Activated CD4-positive, alpha-beta T cell treated with anti-CD3 and anti-CD28 coated beads, Interleukin-2, Interleukin-6, amounts not matched to agents 100 ng/mL and 50 ng/mL, durations not matched to agents 16 hours and 8 hours (primary cell): ENCODE measurements at places on chromosomes 7 and 10.

- no peak for DNase-seq
These were observed 123.6 kb downstream of the RNF32 start for GRCh38 chr7:156764016-156764669.

- no peak for DNase-seq
These were observed 27.7 kb upstream of the PRKCQ start for GRCh38 chr10:6607778-6608177.

DNA sequence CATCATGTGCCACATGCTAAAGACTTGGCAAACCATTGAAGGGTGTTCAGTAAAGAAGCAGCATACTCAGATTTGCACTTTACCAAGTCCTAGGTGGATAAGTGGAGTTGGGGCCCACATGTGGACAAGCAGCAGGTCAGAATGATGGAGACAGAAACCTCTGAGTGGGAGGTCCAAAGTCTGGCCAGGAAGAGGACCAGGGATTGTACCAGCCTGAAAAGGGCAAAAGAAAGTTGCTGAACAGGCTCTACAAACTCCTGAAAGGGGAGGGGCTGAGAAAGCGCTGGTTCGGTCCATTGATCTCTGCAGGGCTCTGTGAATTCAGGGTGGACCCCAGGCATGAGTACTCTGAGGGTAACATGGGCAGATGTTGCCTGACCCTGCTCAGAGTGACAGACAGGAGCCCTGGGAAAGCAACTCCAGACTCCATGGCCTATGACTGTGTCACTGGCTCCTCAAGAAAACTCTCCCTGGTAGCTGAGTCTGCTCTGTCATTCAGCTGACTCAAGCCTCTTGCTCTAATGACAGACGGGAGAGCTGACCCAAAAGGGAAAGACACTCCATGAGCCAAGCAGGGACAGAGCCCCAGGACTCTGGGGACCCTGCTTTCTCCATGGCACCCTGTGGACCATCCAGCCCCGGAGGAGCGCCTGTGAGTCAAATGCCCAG, 68.5 kb downstream of the TBXAS1 start:
- DNase-seq: no peak

- DNase-seq: no peak
These were observed 585.0 kb upstream of the FOXK1 start for GRCh38 chr7:4097001-4097609.

GRCh38 chr10:95532536-95532935, 28.6 kb downstream of the SORBS1 start:
- no peak for DNase-seq

DNA sequence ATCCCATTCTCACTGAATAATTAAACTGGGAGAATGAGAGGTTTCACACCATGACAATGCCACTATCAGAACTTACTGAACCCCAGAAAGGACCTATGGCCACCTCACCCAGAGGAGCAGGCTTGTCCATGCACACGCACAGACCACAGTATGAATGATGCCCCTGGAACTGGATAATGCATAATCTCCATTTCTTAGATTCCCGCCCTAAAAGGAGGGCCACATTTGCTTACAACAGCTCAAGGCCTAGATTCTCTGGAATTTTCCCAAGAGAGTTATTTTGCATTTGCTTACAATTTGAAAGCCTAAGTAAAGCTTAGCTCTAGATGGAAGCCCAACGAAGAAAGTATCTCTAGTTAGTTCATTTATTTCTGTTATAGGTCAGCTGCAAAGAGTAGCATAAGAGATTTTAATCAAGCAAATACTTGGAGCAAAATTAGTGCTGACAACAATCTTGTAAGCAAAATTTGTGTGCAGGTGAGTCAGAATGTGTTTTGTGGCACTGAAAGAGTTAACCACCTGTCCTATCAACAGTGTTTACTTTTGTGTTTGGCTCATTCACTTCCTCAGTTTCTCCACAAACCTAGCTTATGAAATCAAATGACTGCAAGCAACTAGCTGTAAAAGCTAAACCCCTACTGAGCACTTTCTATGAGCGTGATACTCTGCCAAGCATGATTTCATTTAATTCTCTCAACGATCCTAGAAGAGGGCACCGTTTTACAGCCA, 32.1 kb downstream of the ELMO1 start:
- no peak for DNase-seq

DNA sequence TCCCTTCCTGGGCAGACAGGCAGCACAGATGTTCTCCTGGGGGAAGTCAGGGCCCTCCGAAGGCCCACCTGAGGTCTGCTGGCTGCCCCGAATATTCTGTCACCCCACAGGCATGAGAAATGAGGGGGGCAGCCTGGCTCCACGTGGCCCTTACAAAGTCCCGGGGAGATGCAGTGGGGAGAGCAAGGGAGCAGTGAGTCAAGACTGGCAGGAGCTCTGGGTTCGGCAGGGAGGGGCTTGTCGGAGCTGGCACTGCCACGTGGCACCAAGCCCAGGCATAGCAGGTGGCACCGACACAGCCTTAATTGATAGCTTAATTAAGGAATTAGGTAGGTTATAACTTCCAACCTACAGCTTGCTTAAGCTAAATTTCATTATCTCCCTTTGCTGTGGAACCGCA, 163.9 kb downstream of the USP6NL start:
- no peak for DNase-seq

DNA sequence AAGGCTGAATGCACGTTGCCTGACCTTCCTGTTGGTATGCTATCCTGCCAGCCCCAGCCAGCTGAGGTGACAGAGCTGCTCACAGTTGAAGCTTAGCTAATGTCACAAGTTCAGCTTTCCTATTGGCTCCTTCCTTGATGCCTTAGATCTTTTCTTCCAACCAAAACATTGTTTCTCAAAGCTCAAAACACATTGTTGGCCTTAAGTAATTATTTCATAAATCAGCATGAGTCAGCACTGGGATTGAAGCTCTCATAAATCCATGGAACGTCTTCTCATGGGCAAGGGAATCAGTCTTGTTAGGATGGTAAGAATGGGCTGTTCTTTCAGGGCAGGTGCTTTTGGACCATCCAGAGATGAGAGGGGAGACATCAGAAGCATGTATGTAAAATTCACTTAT, 128.1 kb upstream of the SAMD8 start:
- no peak for DNase-seq

GRCh38 chr10:75708060-75708459, 276.6 kb downstream of the LRMDA start:
- no peak for DNase-seq

DNA sequence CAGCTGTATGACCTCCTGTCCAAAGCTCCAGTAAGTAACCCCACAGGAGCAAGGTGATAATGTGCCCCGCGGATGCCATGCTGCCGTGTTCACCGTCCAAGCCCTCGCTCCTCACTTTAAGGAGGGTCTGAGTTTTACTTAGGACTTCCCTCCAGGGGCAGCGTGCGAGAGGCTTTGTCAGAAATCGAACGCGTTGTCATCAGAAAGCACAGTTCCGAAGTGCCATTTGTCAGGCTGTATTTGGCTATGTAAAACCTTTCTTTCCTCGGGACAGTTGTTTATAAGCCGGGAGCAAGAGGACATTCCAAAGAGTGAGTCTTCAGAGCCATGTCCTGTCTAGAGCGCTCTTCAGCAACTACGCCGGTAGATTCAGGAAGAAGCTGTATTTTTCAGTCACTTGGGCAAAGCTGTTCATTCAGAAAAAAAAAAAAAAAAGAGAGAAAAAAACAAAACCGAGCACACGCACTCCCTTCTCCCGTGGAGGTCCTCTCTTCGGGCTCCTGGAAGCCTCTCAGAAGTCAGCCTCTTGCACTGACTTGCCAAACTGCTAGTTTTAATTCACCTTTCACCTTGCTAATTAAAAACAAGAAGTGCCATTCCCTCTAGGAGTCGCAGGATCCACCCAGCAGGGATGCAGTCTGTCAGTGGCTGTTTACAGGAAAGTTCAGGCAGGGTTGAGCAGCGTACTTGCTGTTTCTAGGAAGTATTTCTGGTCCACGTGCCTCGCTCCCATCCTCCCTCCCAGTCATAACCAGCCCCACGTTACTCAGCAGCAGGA, at the start of gene SEMA3E:
TSS of gene SEMA3E (minus strand) at position 676 of the 778 bp plus-strand sequence.
- DNase-seq: no peak

GRCh38 chr7:83001362-83002040, 161.2 kb downstream of the PCLO start:
- DNase-seq: no peak

- DNase-seq: peak; percentile 9
These were observed 43.2 kb downstream of the CCNY start for GRCh38 chr10:35379226-35380137.

GRCh38 chr7:100539436-100540006, 518 bp downstream of the AGFG2 start:
- DNase-seq: peak; percentile 10

DNA sequence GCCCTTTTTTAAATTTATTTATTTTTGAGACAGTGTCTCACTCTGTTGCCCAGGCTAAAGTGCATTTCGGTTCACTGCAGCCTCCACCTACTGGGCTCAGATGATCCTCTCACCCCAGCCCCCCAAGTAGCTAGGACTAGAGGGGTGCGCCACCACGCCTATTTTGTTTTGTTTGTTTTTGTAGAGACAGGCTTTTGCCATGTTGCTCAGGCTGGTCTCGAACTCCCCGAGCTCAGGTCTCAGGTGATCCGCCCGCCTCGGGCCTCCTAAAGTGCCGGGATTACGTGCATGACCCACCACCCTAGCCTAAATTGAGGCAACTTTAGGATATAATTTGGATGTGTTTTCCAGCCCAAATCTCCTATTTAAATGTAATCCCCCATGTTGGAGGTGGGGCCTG, 805 bp downstream of the ZNF736 start:
- no peak for DNase-seq

GRCh38 chr7:155515318-155515717, 31.0 kb downstream of the CNPY1 start:
- no peak for DNase-seq

- no peak for DNase-seq
These were observed 104.0 kb upstream of the FAM133B start for GRCh38 chr7:92694211-92694610.

GRCh38 chr10:110546077-110546476, 21.4 kb upstream of the SMC3 start:
- no peak for DNase-seq

DNA sequence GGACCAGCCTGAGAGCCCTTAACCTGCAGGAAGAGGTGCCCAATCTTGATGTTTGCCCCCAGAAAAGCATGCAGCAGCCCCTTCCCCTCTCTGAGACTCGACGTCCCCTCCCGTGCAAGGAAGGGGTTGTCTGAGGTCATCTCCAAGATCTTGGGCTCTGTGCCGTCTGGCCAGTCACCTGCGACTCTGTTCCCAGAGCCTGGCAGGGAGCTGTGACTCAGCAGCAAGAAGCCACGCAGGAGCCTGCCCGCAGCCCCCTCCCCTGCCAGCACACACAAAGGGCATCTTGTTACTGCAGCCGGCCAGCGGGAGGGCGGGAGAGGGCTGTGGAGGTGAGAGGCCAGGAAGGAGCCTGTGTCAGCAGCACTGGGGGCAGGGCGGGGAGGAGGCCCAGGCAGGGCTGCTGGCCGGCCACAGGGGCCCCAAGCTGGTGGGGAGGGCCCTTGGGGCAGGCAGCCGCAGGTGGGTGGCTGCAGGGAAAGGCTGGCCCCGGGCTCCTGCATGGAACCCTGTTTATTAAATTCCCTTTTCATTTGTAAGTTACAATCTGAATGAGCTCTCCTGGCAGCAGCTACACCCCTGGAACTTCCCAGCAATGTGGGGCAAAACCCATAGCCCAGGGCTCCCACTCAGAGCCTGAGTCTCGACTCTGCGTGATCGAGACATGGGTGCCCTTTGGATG, 103.7 kb upstream of the ZMIZ1 start:
- no peak for DNase-seq

GRCh38 chr7:28362182-28362581, 50.1 kb upstream of the CREB5 start:
- no peak for DNase-seq

GRCh38 chr7:1313613-1314012, 80.9 kb downstream of the UNCX start:
- no peak for DNase-seq

DNA sequence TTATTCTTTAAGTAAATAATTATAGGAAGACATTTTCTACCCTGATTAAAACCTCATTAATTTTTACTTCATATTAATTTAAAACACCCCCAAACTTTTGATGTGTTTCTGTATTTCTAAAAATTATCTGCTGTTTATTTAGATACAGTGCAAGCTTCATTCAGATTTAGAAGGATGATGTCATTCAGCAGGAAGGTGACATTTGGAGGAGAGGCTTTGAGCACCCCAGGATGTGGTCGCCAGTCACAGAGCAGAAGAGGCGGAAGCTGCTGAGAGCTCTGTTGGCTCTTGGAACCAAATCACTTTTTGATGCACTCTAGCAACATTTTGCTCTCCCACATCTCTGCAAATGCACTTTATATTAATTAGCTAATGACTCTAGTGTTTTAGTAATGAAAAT, 233.9 kb upstream of the CACNA2D1 start:
- peak; percentile 50 for DNase-seq

- DNase-seq: no peak
These were observed 22.3 kb downstream of the HYAL4 start for GRCh38 chr7:123867225-123867624.

GRCh38 chr7:15554744-15555143, 7.1 kb downstream of the AGMO start:
- DNase-seq: no peak

GRCh38 chr10:89119651-89120050, 87.5 kb downstream of the CH25H start:
- DNase-seq: no peak

DNA sequence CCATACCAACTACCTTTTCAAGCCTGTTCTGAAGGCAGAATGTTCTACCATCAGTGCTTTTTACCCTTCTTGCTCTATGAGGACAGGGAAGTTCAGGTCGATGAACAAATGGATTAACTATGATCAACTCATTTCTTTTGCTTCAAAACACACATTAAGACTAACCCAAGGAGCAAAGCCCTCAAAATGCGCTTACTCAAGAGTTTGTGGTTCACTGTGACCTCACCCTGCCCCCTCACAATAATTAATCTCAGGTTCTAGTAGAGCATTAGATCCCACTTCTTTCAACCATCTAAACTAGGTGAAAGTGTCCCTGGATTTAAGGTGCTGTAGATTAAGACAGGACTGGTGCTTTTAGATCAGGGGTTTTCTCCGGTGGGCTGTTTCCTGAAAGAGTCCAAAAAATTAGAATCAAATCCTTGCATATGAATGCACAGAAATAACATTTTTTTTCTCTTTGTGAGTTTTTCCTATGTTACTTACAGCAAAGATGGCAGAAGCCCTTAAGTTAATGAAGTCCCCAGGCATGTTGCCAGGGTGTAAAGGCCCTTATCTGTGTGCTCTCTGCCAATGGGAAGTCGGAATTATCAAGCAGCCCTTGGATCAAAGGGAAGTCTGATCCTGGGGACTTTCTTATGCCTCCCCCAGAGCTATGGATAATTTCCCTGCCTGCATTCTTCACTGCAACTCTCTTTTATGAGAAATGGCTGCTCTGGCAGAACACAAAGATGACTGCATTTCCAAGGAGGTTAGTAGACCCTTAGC, 205.5 kb upstream of the STK17A start:
- DNase-seq: no peak
